ENCODE measurements at places on chromosomes 5 and 9. TPM values are rescaled to one million over a fixed set of nuclear protein-coding genes. Genes with fewer than 3 reads are reported as not detected.

The WNT8A gene
- not detected for polyA plus RNA-seq

The SAXO1 gene
- polyA plus RNA-seq = not detected

The PTPRD gene
- 2.7 TPM for polyA plus RNA-seq

The CNTNAP3B gene
- polyA plus RNA-seq = 3.4 TPM

The INSL4 gene
- not detected for polyA plus RNA-seq

The REXO4 gene
- 30.6 TPM for polyA plus RNA-seq

The PDZD2 gene
- 28.3 TPM for polyA plus RNA-seq

The RGS7BP gene
- 0.32 TPM for polyA plus RNA-seq
